ENCODE measurements at places on chromosomes 2 and 18.

GRCh38 chr2:9655441-9656269, 24.9 kb upstream of the YWHAQ start:
- DNase-seq: peak; percentile 24

- no peak for DNase-seq
These were observed 71.9 kb downstream of the EPC2 start for GRCh38 chr2:148716378-148716920.

DNA sequence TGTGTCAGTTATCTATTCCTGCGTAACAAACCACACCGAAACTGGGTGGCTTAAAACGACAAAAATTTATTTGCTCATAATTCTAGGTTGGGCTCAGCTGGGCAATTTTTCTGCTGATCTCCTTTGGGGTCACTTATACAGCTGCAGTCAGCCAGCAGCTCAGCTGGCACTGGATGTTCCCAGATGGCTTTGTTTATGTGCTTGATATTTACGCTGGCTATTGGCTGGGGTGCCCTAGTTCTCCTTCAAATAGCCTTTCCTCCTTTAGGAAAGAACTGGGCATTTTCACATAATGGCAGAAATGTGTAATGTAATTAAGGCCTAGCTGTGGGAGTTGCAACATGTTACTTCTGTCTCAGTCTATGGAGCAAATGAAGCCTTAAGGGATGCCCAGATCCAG, 142.2 kb downstream of the B3GNT2 start:
- no peak for DNase-seq

DNA sequence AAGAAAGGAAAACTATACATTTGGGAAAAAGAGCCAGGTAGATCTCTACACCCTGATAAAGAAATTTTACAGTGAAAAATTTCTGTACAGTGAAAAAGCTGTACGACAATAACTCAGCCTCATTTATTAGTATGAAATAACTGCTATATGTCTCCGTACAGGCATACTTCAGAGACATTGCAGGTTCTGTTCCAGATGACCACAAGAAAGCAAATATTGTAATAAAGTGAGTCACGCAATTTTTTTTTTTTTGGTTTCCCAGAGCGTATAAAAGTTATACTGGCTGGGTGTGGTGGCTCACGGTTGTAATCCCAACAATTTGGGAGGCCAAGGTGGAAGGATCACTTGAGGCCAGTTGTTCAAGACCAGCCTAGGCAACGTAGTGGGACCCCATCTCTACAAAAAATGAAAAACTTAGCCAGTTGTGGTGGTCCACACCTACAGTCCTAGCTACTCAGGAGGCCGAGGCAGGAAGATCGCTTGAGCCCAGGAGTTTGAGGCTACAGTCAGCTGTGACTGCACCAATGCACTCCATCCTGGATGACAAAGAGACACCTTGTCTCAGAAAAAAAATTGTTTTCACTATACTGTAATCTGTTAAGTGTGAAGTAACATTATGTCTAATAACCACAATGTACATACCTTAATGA, 28.2 kb upstream of the AMMECR1L start:
- no peak for DNase-seq

GRCh38 chr2:30511122-30512083, 64.4 kb downstream of the LCLAT1 start:
- DNase-seq: no peak

DNA sequence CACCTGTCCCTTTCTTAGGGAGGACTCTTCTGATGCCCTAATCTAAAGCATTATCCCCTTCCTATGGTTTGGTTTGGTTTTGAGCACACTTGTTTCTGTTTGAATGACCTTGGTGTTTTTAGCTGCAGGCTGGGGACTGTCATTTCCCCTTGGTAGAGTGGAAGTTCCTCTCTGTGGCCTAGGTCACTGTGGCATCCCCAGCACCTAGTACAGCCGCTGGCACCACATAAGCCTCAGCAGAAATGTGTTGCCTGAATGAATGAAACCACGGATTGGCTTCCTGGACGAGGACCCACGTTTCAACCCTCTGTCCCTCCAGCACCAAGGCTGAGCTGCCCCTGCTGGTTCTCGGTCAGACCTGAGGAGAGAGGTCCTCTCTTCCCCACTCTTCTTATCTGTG, 159.9 kb downstream of the CTIF start:
- no peak for DNase-seq

- no peak for DNase-seq
These were observed 442 bp upstream of the OTOF start for GRCh38 chr2:26478366-26478765.

DNA sequence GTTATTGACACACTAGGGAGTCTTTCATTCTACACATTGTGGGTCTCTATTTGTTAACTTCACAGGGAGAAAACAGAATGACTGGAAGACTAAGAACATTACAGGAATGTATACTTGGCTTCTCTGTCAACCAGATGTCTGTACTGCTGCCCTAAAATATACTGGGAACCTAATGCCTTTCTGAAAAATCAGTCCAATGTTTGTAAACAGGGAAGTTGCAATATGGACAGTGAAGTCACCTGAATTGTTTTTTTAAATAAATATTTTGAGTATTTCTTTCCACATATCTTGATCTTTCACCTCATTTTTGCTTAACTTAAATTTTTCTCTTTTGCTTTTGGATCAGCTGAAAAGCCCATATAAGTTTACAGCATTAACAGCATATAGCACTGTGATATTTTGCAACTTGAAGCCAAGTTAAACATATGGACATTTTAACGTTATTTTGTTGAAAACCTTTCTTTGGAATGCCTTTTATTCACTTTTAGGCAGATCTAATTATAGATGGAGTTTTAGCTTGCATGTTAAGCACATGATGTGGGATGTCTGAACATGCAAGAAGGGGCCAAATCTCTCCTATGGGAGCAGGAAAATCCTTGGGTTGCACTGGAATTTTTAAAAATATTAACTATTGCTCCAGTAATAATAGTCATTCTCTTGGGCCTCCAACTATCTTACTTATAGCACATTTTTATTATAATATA, 137.7 kb upstream of the TWIST2 start:
- DNase-seq: no peak

DNA sequence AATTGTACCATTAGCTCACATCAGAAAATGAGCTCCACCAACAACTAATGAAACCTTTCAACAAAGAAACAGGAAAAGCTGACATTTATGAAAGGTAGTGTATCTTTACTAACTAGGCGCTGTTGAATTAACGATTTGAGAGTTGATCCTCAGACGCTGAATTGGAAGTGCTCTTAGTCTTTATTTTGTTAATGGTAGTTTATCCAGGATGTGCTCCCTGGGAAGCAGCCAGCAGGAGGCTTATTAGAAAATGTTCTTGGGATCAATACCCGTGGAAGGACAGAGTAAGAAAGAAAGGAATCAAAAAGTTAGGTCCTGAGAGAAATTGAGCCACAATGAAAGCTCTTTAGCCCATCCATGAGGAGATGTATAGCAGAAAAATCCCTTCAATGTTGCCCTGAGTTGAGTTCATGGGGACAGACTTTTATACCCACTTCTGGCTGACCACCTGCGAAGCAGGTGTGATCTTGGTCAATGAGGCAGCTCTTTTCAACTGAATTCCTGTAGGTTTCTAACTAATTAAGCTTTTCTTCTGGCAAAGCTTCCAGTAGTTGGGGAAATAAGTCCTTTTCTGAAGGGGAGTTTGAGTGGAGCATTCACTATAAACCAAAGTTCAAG, 492.6 kb upstream of the REG3G start:
- DNase-seq: no peak

- DNase-seq: no peak
These were observed 5.0 kb downstream of the BIN1 start for GRCh38 chr2:127101756-127102477.

DNA sequence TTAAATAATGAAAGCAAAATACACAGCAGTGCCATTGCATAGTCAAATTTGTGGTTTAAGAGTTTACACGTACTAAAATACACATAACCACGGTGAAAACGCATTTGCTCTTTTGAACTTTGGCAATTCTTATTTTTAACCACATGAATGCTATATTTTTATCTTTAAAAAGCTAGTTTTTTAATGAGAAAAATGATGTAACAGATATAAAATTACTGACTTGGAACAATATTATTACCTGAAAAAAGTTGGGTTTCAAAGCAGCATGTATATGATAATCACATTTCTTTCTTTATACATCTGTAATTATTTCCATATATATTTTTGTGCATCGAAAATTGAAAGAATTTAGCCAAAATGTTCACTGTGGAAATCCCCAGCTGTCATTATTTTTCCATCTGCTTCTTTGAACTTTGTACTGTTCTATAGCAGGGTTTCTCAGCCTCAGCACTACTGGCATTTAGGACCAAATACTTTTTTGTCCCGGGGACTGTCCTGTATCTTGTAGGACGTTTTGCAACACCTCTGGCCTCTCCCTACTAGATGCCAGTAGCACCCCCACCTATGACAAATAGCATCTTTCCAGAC, 75.9 kb upstream of the CAB39 start:
- DNase-seq: no peak

GRCh38 chr2:48232351-48232750, 297.6 kb upstream of the STON1 start:
- no peak for DNase-seq

DNA sequence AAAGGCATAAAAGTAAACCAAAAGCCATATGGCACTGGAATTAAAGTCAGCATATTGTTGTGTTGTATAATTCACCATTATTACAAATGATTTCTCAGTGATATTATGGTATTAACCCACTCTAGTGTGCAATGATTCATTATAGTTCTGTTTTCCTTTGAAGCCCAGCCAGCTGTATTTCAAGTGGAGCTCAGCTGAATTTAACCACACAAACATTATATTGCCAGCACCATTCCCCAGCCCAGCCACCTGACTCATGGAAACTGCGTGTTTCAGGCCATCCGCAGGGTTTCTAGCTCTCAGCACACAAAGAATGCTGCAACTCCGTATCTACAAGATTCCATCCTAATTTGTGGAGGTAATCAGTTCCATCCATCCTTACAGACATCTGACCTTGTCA, 166.8 kb upstream of the CHAC2 start:
- no peak for DNase-seq

DNA sequence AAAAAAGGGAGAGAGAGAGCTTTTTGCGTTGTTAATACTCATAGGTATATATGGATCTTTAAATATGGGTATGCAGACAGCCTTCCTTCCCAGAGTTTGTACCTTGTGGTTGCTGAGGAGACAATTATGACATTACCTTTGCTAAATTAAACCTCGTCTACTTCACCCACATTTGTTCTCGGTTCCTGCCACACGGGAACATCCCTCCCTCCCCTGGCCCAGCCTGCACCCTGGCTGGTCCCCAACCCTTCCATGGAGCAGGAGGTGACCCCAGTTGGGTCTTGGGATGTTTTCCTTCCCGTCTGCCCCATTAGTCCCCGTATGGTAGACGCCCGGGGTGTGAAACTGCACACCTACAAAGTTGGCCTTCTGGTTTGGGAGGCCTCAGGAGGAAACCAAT, 105.3 kb upstream of the FZD7 start:
- no peak for DNase-seq

- no peak for DNase-seq
These were observed 115.8 kb downstream of the SPHKAP start for GRCh38 chr2:228065686-228066085.

DNA sequence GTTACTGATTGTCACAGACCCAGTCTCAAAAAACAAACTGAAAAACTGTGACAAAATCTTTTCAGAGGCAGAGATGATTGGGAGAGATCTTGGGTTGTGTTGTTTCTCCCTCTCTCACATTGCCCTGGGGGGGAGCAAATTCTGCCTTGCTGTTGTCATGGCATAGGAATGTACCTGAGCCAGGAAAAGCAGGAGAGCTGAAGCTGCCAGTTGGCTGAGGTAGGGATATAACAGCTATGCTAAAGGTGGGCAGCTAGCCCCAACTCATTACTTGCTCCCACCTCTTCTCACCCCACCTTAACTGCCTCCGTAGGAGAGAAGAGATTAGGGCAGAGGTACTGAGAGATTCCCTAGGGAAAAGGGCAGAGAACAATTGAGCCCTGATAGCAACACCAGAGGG, 299.3 kb downstream of the OSR1 start:
- no peak for DNase-seq

DNA sequence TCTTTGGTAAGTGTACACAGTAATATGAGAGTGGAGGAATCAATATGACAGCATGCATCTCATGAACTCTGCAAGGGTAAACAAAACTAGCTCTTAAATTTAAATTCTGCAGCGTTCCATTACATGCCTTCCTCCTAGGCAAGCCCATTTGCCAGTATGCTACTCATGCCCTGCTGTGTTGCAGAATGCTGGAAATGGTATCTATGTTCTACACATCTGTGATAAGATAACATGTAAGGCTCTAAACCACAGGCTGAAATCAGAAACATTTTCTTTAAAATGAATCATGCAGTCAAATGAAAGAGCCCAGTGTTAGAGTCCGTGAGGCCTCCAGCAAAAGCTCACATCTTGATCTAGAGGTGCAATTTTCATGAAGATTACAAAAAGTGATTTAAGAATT, 112.8 kb upstream of the FN1 start:
- DNase-seq: no peak

GRCh38 chr2:134838143-134838620, at the start of gene ACMSD:
Gene ACMSD (plus strand): TSS chr2:134838616. CDS start chr2:134838683, 67 bp downstream.
- DNase-seq: no peak

- no peak for DNase-seq
These were observed 55.0 kb downstream of the NDUFA10 start for GRCh38 chr2:239970004-239970623.

- no peak for DNase-seq
These were observed 345.2 kb upstream of the SPHKAP start for GRCh38 chr2:228526687-228527086.

GRCh38 chr2:102040229-102040628, 48.5 kb downstream of the IL1R2 start:
- DNase-seq: no peak

GRCh38 chr2:40178971-40179370, 272.9 kb downstream of the SLC8A1 start:
- DNase-seq: no peak

DNA sequence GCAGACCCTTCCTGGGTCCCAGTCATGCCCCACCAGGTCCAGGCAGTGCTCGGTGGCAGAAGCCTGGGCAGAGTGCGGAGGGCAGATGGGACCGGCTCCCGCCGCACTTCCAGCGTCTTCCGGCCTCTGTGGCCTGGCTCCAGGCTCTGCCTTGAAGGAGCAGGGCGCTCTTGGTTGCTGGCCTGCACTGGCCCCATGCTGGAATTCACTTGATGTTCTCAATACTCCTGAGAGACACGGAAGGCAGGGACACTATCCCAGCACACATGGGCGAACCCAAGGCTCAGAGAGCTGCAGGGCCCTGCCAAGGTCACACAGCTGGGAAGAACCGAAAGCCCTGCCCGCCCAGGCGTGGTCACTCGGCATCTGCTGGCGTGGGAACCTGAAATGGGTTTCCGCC, 87.6 kb upstream of the ODC1 start:
- no peak for DNase-seq

DNA sequence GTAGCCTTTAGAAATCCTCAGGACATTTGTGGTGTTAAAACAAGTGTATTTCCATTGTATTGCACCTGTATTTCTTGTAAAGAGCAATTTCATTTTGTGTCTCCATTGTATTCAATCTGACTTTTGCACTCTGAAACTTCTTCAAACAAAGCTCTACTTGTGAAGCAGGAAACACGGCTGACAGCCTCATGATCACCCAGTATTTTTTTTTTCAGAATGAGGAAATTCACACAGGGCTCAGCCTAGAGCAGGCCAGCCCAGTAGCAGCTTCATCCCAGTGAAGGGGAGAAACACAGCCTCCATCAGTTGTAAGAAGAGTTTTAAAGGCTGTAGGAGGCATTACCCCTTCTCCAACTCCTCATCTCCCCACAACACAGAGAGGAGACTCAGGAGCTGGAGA, 175.9 kb upstream of the KLHL29 start:
- DNase-seq: no peak

GRCh38 chr2:142188562-142188961, 57.7 kb upstream of the LRP1B start:
- no peak for DNase-seq

GRCh38 chr18:9804517-9805104, 81.2 kb upstream of the TXNDC2 start:
- DNase-seq: no peak

- DNase-seq: no peak
These were observed 71.6 kb downstream of the C2orf74 start for GRCh38 chr2:61233581-61233980.
